Activated CD8-positive, alpha-beta memory T cell treated with anti-CD3 and anti-CD28 coated beads for 4 hours (primary cell): ENCODE measurements at places on chromosomes 4 and X.

GRCh38 chr4:142984871-142985585 lies 138.9 kb upstream of the INPP4B start:
- DNase-seq: no peak

GRCh38 chrX:39667736-39668482 lies 429.8 kb downstream of the BCOR start:
- DNase-seq: no peak

GRCh38 chrX:131918839-131919238 lies 104.3 kb upstream of the STK26 start:
- DNase-seq: no peak

GRCh38 chr4:108117418-108118182 lies 51.1 kb downstream of the LEF1 start:
- no peak for DNase-seq

DNA sequence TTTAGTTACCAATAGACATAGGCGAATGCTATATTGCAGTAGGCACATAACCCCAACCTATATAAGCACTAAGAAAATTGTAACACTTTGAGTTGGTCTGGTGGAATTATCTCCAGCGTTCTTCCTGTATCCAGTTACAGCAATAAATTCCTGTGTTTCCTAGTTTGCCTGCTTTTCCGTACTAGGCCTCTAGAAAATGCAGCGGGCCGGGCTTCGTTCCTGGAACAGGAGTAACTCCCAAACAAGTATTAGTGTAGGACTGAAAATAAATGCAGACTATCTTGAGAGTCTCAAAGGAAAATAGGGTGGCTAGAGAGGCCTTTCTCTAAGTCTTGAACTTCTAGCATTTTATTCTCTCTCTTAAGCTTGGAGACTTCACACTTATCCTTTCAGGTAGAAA lies 159.8 kb downstream of the OR13H1 start:
- no peak for DNase-seq

DNA sequence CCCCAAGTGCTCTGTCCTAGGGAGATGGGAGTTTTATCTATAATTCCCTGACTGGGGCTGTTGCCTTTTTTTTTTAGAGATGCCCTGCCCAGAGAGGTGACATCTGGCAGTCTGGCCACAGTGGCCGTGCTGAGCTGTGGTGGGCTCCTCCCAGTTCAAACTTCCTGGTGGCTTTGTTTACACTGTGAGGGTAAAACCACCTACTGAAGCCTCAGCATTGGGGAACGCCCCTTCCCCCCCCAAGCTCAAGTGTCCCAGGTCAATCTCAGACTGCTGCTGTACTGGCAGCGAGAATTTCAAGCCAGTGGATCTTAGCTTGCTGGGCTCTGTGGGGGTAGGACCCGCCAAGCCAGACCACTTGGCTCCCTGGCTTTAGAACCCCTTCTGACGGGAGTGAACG lies 38.3 kb upstream of the CBLL2 start:
- DNase-seq: no peak

DNA sequence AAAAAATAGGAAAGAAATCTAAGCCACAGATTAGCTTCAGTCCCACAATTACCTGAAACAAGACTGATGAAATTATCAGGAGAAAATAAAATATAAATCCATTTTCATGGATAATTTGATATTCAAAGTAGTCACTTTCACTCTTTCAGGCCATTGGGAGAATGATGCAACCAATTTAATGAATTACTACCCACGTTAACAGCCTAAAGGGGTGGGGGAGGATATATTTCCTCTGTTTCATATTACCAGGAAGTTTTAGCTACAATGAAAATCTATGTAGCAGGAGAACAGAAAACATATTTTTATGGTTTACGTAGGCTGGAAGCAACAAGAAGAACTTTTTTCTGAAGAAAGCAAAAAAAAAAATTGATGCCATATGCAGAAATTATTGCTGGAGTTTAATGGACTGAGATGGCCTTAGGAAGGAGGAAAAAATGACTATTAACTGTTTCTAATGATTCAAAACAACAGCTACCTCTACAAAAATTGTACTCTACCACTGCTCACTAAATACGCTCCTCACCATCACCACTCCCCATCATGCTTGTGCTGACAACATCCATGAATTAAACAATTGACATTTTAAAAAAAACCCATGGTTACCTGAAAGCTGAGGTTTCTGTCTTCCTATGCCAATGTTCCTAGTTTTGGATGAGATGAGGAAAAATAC lies 100.9 kb downstream of the CXXC4 start:
- no peak for DNase-seq

- no peak for DNase-seq
These were observed 107.8 kb upstream of the FMR1 start for GRCh38 chrX:147803948-147804347.

DNA sequence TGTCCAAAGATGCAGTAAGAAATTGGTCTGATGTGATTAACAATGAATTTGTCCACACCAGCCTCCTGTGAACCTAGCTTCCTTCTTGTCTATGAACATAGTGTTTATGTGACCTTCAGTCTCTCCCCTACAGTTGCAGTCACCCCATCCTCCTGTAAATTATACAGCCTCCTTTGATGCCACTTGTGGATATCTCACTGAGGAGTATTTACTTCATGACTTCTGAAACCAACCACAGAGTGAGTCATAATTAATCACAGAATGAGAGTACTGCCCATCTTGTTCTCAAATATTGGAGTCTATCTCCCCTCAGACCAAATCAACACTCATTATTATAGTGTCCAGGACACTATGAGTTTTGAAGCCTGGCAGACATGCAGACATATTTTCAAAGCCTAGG lies 27.3 kb upstream of the XAGE2 start:
- no peak for DNase-seq

DNA sequence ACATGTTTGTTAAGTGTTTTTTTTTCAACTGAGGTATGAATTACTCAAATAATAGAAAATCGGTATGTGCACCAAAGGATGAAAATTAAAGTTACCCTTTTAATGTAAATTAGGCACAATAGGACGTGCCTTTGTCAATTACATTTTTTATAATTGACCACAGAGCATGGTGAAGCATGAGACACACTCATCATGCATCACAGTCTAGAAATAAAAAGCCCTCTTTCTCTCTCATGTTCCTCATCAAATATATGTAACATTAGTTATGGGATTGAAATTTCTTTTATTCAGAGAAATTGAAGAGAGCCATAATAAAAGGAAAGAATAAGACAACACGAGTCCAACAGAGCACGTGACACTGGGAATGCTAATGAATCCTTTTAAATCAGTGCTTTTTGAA lies 3.5 kb downstream of the GNRHR start:
- no peak for DNase-seq

DNA sequence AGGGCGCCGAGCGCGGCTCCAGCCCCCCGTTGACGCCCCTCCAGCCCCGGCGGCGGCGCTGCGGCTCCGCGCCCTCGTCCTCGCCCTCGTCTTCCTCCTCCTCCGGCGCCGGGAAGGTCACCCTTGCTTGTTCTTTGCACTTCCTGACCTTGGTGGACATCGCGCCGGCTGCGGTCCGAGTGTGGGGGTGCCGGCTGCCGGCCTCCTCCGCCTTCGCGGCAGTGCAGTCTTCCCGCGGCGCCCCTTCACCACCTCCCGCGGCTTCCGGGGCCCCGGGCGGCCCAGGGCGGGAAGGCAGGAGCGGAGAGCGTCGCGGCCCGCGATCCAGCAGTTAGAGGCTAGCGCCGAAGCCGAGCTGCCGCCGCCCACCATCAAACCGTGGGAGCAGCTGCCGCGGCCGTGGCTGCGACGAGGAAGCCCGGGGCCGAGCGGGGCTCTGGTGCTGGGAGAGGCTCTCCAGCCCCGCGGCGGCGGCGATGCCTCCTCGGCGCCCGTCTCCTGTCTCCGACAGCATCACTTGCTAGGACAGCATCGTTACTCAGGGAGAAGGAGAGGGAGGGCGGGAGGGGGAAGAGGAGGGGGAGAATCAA lies at the start of gene TRPC3:
Gene TRPC3, minus strand, starts transcription at position 540 of the 590 bp plus-strand sequence. Its CDS starts 380 bp downstream, at position 160.
- DNase-seq: no peak

DNA sequence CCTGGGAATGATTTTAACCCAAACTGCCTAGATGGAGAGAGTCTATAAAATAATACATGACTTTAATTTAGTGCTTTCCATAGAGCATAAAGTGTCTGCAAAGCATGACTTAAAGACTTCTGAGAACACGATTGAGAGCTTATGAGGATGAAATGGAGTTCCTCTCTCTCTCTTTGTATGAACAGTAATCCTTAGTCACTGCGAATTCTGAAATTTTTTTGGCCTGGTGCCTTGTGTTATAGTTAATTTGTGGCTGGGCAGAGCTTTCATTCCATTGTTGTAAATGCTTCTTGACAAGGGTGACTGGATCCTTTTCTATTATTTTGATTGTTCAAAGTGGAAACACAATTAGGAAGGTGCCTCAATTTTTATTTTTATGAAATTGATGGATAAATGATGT lies 179.5 kb downstream of the CEP135 start:
- DNase-seq: no peak

DNA sequence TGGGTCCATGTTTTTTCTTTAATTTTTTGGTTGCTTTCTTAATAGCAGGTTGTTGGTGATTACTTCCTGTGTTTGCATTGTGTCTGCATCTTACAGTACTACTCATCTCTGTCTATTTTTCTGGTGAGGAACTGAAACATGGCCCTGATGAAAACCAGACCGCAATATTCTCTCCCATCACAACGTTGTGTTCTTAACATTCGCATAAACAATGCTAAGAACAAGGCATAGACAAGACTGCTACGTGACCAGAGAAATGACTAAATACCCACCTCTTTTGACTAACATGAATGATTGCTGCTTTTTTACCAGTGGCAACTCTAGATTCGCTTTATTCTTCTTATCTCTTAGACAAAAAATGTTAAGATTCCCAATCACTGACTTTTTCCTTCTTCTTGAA lies 179.1 kb downstream of the GC start:
- no peak for DNase-seq

DNA sequence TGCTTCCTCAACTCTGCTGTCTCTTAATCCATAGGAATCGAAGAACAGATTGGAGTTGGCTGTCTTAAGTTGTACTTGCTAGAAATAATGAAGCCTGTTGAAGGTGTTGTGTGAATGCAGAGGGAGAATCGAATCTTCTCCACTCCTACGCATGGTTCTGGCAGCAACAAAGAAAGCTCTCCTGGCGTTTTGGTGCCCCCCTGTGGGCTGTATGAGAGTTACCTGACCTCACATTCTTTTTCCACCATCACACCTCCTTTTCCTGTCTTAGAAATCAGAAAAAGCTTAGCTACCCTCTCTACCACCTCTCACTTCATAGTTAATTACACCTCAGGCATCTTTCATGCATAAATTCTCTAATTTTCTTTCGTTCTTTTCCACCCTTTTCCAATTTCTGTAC lies 16.3 kb downstream of the KLF8 start:
- DNase-seq: peak; percentile 25

- DNase-seq: no peak
These were observed 422.6 kb upstream of the SLIT2 start for GRCh38 chr4:19829101-19829500.

GRCh38 chr4:69531251-69531650 lies 35.5 kb upstream of the UGT2B4 start:
- no peak for DNase-seq

DNA sequence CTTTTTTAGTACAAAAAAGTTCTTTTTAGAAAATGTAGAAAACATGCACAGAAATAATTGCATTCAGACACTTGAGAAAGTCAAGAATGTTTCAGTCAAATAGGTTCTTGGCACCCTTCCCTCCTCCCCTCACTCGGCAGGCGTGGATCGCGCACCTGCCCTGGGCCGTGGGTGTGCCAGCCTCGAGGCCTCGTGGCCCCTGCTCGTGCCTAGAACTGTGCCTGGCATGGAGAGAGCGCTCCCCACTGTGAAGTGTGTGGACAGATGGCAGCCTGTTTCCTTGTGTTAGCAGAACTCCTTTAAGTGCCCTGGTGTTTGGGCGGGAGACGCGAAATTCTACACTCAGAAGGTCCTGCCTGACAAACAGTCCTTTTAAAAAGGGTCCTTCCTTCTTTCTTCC lies 14.7 kb downstream of the RGS12 start:
- DNase-seq: no peak

DNA sequence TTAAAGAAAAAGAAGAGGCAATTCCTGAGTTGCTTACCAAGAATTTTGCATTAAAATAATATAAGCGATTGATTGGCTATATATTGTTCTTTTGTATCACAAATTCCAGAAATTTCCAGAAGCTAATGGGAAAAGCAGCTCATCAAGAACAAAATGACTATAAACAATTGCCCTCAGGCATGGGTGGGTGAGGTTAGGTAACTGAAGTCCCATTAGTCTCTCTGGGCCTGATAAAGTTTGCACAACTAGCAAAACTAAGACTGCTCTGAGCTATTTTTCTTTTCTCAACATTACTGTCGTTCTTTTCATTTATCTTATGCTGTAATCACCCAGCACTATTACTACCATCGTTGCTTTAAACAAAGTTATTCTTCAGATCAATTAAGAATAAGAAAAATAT lies 19.2 kb upstream of the BLTP1 start:
- no peak for DNase-seq

GRCh38 chrX:137245183-137245582 lies 211.4 kb upstream of the GPR101 start:
- no peak for DNase-seq

GRCh38 chr4:156290811-156291210 lies 337.1 kb upstream of the CTSO start:
- DNase-seq: no peak

GRCh38 chrX:3598709-3599108 lies 114.7 kb downstream of the PRKX start:
- no peak for DNase-seq

- DNase-seq: no peak
These were observed at the start of gene SLC26A1 for GRCh38 chr4:993111-994029. TSS of gene SLC26A1 (minus strand) at chr4:993404. CDS start at chr4:991703, 1,701 bp downstream.

- no peak for DNase-seq
These were observed 390.1 kb downstream of the ADAM29 start for GRCh38 chr4:175308236-175308635.

DNA sequence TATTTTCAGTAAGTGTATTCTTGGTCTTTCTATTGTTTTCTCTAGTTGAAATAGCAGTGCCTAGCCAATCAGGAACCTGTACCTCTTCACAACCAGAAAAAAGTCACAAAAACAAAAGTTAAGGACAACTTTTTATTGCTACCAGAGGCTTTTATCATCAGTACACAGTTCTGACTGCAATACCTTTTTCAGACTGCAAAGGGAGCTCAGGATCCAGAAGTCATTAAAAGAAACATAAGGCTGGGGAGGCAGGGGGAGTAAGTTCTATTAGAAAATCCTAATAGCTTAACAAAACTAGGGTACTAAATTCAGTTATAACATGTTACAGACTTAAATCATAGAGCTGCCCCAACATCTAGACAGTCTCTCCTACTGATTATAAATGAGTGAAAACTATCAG lies 28.8 kb downstream of the CCNI start:
- no peak for DNase-seq

DNA sequence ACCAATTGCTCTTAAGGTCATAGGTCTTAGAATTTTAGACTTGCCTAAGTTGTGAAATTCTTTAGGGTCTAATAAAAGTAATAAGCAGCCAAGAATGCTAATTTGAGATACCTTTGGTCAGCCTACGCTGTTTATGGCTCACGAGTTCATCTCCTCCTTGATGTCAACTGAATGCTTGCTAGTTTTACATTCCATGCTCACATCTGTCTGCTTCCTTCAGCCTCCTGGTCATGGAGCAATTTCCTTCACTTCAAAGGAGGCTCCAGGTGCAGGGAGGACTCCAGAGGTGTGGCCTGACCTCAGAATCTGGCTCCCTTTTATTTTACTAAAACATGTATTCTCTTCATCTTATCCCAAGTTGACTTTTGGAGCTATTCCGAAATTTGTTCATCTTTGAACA lies 23.3 kb upstream of the LNX1 start:
- no peak for DNase-seq
